ENCODE measurements at places on chromosomes 7 and 10.

DNA sequence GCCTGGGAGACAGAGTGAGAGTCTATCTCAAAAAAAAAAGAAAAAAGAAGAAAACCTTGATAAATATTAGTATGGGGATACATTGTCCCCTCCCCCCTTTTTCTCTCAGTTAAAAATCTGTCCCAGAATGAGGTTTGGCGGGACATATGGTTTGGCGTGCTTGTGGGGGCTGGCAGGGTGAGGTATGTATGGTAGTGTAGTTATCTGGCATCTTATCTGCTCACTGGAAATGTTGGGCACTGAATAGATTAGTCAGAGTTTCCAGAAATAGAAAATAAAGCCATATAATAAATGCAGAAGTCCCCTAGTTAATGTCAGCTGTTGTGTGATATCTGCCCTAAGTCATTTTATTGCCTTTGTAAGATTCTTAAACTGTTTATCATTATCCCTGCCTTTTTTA is 397.5 kb upstream of the GALNT17 start:
- no peak for DNase-seq

- no peak for DNase-seq
Observed at GRCh38 chr10:57507788-57508187, 759.9 kb downstream of the IPMK start.

- no peak for DNase-seq
Observed at GRCh38 chr10:44933451-44934321, 22.5 kb downstream of the TMEM72 start.

DNA sequence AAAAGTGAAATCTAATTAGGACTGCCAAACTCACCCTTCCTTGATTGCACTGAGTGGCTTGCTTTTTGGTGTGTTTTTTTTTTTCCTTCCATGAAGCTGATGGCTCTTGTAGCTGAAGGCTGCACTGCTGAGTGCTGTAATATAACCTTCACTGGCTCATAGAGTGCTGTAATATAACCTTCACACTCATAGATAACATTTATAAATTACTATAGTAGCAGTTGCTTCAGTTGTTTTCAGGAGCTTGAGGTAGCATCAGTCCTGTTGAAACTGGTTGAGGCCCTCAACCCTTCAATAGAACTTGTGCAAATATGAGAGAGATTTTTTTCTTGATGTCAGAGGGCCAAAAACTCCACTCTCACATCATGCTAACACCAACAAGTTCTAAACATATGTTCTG is 404.9 kb upstream of the MBL2 start:
- DNase-seq = no peak

DNA sequence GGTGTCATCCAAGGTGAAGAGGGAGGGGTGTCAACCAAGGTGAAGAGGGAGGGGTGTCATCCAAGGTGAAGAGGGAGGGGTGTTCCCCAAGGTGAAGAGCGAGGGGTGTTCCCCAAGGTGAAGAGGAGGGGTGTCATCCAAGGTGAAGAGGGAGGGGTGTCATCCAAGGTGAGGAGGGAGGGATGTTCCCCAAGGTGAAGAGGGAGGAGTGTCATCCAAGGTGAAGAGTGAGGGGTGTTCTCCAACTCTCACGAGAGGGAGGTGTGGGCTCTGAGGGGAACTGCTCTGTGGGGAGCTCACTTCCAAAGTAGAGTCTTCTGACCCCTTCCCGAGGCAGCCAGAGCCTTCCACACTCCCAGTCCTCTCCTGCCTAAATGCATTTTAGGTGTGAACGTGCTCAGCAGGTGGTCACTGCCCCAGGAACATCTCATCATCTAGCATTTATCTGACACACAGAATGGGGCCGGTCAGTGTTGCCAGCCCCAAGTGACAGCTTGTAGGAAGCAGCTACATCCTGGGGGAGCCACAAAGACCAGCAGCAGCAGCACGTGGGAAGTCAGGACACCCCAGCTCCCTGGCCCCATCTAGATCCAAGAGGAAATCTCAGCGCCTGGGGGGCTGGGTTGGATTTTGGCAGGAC is 323.8 kb downstream of the GLRX3 start:
- DNase-seq = no peak

DNA sequence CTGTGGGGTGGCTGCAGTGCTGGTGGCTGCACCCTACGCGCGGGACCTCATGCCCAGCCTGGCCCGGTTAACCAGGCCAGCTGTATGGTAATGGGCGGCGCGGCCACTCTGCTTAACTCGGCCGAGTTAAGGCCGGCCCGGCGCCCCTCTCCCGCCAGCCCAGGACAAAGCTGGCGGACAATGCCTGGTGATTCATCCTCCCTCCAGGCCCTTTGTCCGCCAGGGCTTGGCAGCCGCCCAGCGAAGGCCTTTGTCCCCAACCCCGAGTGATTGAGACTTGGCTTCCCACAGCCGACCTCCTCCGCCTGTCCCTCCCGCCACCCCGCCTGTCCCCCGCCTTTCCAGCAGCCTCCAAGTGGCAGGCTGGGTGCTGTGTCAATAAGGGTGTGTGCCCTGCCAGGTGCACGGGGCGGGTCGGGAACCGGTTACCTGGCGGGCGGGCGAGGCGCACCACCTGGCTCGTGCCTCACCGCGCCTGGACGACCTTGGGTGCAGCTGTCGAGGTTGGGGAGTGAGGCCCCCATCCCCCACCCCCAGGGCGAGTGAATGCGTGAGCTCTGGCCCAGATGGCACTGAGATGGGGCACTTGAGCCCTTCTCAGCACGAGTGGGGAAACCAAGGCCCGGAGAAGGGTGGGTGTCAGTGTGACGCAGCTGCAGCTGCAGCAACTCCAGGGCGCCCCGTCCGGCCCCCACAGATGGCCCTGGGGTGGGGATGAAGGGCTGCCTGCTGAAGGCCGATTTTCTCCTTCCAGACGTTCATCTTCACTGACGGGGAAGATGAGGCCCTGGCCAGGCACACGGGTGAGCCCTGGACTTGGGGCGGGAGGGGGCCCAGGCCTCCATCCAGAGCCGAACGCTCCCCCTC is 4.6 kb downstream of the LFNG start:
- DNase-seq = no peak

DNA sequence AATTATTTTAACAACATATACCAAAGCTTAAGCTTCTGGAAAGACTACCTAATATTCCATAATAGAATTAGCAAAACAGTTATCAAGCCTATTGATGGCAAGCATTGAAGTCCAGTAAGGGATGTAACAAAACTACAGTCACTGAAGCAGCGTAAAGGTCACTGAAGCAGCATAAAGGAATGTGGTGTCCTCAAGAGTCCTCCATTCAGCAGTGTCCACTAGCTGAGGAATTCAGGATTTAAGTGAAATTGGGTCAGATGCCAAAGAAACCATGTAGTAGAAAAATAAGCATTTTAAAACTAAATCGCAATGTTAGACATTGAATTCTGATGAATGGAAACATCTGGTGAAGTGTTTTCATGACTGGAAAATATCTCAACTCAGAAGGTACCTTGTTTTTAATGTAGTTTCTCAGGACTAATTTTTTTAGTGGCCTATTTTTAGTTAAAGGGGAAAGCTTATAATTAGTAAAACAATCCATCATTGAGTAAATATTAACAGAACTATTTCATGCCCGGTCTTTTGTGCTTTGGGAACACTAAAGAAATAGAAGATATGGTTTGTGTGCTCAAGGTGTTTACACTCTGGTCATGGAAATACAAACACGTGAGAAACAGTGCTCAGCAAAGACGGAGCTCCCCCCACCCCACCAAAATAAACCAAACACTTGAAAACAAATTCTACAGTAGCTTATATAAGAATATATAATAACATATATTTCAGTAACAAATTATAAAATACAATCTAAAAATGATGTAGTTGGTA is 121.4 kb downstream of the CDK14 start:
- DNase-seq = no peak

GRCh38 chr7:30224511-30225062 is 59.8 kb upstream of the ZNRF2 start:
- DNase-seq = no peak

- DNase-seq = no peak
Observed at GRCh38 chr7:1447551-1448244, 11.6 kb downstream of the MICALL2 start.

- DNase-seq = no peak
Observed at GRCh38 chr10:12389154-12389734, 39.9 kb downstream of the CAMK1D start.

DNA sequence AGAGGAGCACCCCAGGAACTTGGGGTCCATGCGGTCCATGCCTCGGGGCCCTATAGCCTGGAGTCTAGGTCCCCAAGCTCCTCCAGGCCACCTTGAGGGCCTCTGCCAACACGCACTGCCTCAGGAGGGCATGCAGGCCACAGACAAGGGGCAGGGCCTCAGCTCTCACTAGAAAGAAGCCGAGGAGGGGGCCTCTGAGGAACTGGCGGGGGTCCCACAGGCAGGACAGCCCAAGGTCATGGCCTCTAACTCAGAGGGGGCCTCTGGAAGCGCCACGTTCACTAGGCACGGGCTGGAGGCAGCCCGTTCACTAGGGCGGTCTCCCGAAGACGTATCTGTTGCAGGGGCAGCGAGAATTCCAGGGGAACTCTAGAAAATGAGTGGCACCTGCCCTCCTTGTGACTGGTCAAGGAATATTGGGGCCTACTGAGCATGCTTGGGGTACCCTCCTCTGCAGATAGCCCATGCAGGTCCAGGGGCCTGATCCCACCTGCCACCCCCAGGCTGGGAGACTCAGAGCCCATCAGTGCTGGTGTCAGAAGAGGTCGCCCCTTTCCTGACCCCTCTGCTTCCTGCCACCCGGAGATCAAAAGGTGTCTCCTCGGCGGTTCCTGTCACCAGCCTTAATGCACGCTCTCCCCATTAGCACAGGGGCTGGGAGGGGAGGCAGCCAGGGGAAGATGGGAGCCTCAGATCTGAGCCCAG is 86.7 kb upstream of the RET start:
- no peak for DNase-seq

DNA sequence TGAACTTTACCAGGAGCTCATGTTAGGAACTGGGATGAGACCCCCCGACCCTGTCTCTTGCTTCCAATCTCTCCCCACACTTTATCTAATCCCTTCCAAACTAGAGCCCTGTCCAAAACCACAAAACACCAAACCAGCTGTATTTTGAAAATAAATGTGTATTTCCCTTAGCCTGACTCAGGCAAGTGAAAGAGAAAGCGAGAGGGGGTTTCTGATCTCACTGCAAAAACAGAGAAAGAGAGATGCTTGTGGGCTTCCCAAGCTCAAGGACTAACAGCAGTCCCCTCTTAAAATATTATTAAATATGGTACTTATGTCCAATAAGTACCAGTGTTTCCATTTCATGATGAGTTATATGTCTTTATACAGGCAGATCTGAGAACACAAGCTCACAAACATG is 122.0 kb downstream of the AGMO start:
- no peak for DNase-seq

GRCh38 chr7:28174901-28175661 is 5.5 kb downstream of the JAZF1 start:
- DNase-seq = no peak

GRCh38 chr7:158685693-158686092 is 18.9 kb downstream of the NCAPG2 start:
- DNase-seq = no peak

- no peak for DNase-seq
Observed at GRCh38 chr7:29345590-29345989, 151.0 kb downstream of the CHN2 start.

DNA sequence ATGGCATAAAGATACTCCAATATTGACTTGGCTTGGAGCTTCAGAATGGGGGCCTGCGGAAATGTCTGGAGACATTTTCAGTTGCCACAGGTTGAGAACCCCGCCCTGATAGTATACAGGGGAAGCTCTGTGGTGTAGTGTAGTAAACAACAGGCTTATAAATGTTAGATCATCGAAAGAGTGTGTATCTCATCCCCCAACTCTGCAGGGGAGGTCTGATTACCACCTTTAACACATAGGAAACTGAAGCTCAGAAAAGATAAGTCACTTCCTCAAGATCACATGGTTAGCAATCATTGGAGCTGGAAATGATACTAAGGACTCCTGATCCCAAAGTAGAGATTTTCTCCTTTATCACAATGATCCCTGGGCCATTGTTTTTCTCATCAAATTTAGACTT is 144.5 kb upstream of the BMPER start:
- DNase-seq = no peak

- DNase-seq = no peak
Observed at GRCh38 chr10:58642916-58643428, 130.3 kb downstream of the BICC1 start.

- no peak for DNase-seq
Observed at GRCh38 chr10:120988751-120989150, 137.6 kb downstream of the WDR11 start.

GRCh38 chr10:66350622-66351399 is 575.0 kb upstream of the LRRTM3 start:
- no peak for DNase-seq

- no peak for DNase-seq
Observed at GRCh38 chr7:66500087-66500486, 128.6 kb upstream of the KCTD7 start.

DNA sequence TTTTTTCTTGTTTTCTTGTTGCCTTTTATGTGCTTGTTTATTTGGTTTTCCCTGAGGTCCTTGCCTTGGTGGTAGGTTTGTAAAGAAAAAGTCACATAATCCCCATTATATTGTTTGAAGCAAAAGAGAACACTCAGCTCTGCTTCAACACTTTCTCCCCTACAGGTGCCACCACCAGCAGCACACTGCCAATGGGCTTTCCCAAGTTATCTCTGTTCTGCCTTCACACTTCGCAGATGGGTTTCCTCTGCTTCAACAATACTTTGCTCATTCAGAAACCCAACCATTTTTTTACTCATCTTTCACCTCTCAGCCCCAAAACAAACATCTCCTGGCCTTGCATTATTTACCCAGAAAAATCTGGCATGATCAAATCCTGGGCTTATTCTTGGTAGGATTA is 375.1 kb upstream of the TEX47 start:
- DNase-seq = no peak

- no peak for DNase-seq
Observed at GRCh38 chr7:65238785-65239184, 134.9 kb upstream of the ZNF92 start.

DNA sequence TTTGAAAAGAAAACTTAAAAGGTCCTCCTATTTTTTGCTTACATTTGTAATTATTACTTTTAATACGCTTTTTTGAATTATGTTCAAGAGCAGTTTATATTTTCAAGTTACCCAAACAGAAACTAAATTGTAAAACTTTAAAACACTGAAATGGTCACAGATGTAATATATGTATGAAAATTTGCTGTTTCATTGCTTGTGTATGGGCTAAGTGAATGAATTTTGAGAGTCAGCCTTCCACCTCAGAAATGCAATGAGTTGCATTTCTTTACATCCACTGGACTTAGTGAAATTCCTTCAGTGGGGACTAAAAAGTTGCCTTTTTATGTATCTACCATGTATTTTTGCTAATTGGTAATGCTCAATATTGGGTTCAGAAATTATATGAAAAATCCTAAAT is 1.6 kb downstream of the VPS26A start:
- no peak for DNase-seq

Data from esophagus squamous epithelium (tissue), 5 donors.